ENCODE measurements at places on chromosomes 4 and X.

DNA sequence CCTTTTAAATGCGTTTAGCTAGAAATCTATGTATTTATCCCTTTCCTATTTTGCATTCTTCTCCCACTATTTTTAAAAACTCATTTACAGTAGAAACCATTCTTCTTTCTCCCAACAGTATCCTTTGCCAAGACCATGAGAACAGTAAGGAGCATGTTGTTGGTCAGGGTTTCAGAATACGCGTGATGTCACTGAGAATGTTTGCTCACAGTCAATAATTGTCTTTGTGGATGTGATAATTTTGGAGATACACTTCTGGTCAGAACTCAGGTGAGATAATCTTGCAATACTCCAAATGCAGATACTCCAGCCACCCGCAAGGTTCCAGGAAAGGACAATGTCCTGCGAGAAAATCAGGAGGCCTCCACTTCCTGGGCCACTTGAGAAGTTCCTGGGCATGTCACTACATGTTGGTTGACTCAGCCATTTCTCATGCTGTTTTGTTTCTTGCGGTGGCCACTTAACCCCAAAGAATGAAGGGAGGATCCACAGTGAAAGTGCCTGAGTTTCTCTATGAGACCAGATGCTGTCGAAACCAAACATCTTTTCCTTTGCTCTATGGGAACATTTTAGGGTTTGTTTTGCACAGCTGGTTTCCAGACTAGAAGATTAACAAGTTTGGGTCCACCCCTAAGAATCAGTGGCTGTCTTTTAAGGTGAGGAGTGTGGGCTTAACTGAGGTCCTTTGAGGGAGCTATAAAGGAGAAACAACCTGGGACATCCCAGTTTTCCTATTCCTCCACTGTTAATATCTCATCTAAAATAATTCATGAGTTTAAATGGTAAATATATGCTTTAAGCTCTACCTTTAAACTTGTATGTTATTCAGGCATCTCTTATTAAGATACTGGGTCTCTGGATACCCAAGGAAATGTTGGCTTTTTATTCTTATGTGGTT is 116.0 kb downstream of the SOWAHB start:
- peak; percentile 86 for DNase-seq

DNA sequence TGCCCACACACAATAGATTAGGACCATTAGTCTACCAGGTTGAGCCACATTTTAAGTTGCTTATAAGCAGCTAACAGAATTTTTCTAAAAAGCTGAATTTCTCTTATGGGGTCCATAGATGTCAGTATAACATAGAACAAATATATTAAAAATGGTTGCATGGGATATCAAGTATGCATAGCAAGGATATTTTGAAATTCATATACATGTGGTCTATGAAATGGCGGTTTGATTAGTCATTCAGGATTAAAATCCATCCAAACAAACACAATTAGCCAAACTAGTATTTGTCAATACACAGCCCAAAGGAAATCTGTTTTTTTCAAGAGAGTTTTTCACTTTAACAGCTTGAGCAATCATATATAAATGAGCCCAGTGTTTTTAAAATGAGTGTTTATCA is 33.5 kb upstream of the AMOT start:
- DNase-seq, result no peak

DNA sequence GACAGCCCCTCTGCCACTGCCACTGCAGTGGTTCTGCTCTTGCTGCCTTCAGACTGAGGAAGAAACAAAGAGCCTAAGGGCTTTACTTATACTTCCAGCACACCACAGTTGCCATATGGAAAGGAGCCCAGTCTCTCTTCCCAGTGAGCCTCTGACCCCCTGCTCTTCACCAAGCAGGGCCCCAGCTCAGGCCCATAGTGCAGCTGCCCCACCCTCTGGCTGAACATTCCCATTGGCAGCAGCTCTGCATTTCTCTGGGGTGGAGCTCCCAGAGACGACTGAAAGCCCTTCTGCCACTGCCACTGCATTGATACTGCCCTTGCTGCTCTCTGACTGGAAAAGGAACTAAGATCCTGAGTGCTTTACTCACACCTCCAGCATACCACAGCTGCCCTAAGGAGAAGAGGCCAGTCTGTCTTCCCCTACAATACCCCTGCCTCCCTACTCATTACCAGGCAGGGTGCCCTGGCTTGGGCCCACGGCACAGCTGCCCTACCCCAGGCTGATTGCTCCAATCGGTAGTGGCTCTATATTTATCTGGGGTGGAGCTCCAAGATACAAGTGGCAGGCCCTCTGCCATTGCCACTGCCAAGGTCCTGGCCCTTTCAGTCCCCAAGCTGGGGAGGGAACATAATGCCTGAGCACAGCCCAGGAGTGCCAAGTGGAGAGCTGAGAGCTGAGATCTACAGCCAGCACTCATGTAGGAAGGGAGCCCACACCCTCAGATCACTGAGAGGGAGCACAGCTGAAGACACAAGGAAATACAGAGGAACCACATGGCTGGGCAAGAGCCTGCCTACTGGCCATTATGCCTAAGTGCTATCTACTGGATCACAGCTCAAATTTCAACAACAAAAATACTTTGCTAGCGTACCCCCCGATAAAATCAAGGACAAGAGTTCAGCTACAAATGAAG is 36.0 kb downstream of the AWAT2 start:
- DNase-seq, result no peak

DNA sequence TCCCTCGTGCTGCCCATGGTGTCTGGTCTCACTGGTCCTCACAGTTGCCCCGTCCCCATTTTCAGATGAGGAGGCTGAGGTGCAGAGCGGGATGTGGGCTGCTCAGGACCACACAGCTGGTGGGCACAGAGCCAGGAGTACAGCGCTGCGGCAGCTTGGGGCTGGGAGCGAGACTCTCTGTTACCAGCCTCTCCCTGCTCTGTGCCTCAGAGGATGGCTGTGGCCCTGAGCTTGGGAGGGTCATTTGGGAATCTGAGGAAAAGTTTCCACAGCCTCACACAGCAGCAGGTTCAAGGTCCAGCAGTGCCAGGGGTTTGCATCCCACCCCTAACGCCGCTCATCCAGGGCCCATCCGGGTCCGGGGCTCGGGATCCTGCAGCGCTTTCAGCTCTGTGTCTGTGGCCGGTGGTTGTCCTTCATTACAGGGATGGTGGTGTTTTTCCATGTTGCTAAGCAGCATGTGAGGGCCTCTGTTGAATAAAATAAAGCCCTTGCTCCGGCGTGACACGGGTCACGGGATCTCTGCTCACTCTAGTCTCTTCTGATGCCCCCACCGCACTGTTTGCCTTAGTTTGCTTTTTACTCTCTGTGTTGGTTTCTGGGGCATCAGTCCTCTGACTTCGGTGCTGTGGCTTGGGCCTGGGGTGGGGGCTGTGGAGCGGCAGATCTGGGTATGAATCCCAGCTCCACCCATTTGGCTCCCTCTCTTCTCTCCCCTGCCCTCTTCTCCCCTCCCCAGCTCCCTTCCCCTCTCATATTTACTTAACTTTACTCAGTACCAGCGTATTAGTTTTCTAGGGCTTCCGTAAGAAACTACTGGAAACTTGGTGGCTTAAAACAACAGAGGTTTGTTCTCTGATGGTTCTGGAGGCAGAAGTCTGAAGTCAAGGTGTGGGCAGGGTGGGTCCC is 6.5 kb downstream of the WFS1 start:
- no peak for DNase-seq

- DNase-seq, result peak; percentile 56
Measured at GRCh38 chr4:40675166-40675565, 45.5 kb upstream of the RBM47 start.

- DNase-seq, result no peak
Measured at GRCh38 chr4:185793116-185793485, 18.9 kb downstream of the SORBS2 start.

DNA sequence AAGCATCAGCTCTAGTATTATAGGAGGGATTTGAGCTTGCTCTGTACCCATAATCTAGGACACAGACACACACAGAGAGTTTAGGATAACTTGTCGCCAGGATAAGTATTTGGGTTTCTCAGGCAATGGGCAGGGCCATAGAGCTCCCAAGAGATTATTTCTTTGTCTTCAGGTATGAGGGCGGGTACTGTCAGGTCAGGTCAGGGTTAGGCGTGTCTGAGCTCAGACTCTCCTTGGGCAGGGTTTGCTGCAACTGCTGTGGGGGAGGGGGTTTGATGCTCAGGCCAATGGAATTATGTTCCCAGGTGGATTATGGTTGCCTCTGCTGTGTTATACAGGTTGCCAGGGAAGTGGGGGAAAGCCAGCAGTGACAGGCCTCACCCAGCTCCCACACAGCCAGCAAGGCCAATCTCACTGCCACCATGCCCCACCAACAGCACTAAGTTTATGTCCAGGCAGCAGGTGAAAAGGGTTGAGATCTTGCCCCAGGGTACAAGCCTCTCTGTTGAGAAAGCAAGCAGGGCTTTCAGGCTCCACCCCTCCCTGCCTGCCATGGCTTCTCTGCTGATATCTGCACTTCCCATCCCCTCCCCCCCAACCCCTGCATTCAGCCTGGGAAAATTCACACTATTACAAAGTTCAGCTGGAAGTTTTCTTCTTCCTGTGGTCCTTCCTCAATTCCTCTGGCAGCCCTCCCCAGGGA is 101.3 kb downstream of the RRAGB start:
- no peak for DNase-seq

DNA sequence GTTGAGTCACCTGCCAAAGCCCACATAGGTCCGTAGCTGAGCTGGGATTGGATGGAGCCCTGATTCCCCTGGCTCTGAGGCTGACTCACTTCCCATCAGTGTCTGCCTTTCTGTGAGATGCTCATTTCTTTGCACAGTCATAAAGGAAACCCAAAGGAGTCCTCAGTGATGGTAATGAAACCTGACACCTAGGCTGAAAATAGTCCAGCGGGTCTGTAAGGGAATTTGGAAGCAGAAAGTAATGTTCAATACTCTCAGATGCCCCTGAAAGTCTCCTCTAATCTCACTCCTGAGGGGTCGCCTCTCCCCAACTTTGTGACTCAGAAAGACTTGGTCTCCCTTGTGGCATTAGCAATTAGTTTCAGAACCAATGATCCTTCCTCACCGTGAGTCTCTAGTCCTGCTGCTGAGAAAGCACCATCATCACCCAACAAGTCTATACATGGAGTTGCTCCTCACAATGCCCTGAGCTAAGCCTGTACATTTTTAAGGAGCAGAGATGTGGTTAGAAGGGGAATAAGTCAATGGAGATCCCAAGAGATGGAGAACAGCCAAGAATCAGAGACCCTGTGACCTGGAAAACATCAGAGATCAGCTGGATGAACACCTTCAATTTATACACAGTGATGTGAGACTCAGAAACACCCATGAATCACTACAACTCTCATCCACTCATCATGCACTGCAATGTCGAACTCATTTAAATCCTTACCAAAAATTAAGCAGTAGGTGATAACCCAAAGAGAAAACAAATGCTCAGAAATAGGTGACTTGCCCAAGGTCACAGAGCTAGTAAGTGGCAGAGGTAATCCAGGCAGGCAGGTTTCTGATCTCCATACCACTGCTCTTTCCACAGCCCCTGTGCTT is 219.0 kb upstream of the CPEB2 start:
- no peak for DNase-seq

- DNase-seq, result no peak
Measured at GRCh38 chr4:18103876-18104605, 82.5 kb upstream of the LCORL start.

- DNase-seq, result no peak
Measured at GRCh38 chr4:148170408-148171365, 271.5 kb downstream of the NR3C2 start.

DNA sequence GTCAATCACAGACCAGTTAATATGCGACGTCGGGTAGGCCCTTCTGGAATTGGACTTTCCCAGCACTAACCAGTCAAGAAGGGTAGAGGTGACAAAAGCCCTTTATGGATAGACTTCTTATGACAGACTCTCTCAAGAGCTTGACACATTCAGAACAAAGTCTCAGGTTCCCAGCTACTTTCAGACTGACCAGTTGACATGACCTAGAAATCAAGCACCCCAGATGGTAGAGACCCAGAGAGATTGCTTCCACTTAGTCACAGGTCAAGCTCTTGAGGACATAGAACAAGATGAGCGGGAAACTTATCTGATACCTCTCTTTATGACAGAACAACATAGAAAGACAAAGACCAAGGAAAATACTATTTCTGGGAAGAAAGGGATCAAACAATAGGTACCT is 21.4 kb upstream of the HERC6 start:
- DNase-seq, result no peak

- DNase-seq, result no peak
Measured at GRCh38 chr4:39792529-39792928, 94.6 kb downstream of the UBE2K start.

DNA sequence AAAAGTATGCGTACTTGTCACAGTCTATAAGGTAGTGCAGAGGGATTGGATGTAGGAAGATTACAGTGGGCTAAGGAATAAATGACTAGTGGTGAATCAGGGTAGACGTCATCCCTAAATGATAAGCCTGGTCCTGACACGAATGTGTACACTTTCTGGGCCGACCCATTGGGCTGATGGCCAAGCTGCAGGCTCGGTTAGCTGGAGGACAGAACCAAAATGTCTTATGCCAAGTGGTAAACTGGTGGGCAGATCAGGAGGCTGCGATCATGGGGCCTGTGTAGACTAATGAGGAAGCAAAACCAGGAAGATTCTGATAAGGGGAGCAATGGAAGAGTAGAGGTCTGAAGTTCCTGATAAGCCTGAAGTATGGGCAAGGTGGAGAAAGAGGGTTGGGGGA is 272.8 kb upstream of the GATB start:
- DNase-seq, result no peak

GRCh38 chr4:43456383-43456782 is 563.9 kb downstream of the GRXCR1 start:
- no peak for DNase-seq

DNA sequence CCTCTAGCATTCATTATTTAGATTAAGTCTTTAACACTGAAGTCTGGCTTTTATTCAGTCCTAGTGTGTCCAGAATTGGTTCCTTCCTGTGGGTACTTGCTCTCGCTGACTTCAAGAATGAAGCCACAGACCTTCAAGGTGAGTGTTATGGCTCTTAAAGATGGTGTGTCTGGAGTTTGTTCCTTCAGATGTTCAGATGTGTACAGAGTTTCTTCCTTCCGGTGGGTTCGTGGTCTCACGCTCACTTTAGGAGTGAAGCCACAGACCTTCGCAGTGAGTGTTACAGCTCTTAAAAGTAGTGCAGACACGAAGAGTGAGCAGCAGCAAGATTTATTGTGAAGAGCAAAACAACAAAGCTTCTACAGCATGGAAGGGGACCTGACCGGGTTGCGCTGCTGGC is 860.6 kb downstream of the STIM2 start:
- DNase-seq, result no peak

- DNase-seq, result no peak
Measured at GRCh38 chr4:27714073-27714472, 853.4 kb downstream of the STIM2 start.

- DNase-seq, result no peak
Measured at GRCh38 chrX:136041254-136041812, 56.1 kb downstream of the SLC9A6 start.

- DNase-seq, result no peak
Measured at GRCh38 chr4:26174027-26174426, 146.8 kb upstream of the RBPJ start.
